ENCODE measurements at places on chromosomes 16 and 17. TPM values are rescaled to one million over a fixed set of nuclear protein-coding genes. Genes with fewer than 3 reads are reported as not detected.

GRCh38 chr16:3141781-3142311 is 7.0 kb downstream of the ZNF213 start:
- H3K27ac ChIP-seq: no peak overlapping the region
- no peak overlapping the region for H3K4me3 ChIP-seq
- no peak for DNase-seq
- H3K27me3 ChIP-seq: no peaks in the 10 kb centered on the region
- no peaks in the 10 kb centered on the region for H3K36me3 ChIP-seq

GRCh38 chr17:882827-883585 is 96.6 kb downstream of the NXN start:
- H3K36me3 ChIP-seq: no peaks in the 10 kb centered on the region
- H3K27me3 ChIP-seq: no peaks in the 10 kb centered on the region
- no peak for DNase-seq
- no peak overlapping the region for H3K4me3 ChIP-seq
- peak overlapping the region; percentile 50 for H3K27ac ChIP-seq
- H3K4me1 ChIP-seq: peaks cover 6% of the 10 kb centered on the region

GRCh38 chr16:63998-64913 is 8.2 kb downstream of the RHBDF1 start:
- H3K36me3 ChIP-seq: peaks cover 21% of the 10 kb centered on the region
- no peak overlapping the region for H3K4me3 ChIP-seq
- peak; percentile 84 for DNase-seq
- H3K27ac ChIP-seq: no peak overlapping the region
- H3K4me1 ChIP-seq: peaks cover 21% of the 10 kb centered on the region
- H3K27me3 ChIP-seq: no peaks in the 10 kb centered on the region

- H3K27me3 ChIP-seq: no peaks in the 10 kb centered on the region
- no peaks in the 10 kb centered on the region for H3K4me1 ChIP-seq
- no peak overlapping the region for H3K4me3 ChIP-seq
- no peak overlapping the region for H3K27ac ChIP-seq
- no peaks in the 10 kb centered on the region for H3K36me3 ChIP-seq
- DNase-seq: no peak
These were observed 313.8 kb downstream of the C16orf95 start for GRCh38 chr16:87003414-87003755.

SYNGR2 gene
- 82.3 TPM for total RNA-seq

GRCh38 chr16:4613636-4614570 is 785 bp downstream of the UBALD1 start:
- H3K36me3 ChIP-seq: peaks cover 3% of the 10 kb centered on the region
- H3K4me3 ChIP-seq: peak overlapping the region; percentile 86
- H3K27me3 ChIP-seq: no peaks in the 10 kb centered on the region
- peaks cover 41% of the 10 kb centered on the region for H3K4me1 ChIP-seq
- peak; percentile 52 for DNase-seq

DNA sequence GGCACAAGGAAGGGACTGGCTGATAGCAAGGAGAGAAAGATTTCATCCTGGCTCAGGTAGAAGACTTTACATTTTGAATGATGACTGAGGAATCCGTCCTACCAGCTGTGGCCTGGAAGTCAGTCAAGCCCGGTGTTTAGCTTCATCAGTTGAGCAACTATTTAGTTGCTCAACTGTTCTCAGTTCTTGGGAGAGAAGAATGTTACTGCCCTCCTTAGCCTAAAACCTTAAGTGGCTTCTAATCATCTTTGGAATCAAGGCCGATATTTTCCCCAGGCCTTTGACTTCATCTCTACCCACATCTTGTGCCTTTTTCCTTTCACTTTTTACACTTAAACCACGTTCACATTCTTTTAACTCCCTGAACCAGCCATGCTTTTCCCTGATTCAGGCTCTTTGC is 17.3 kb upstream of the RBL2 start:
- no peak overlapping the region for H3K27ac ChIP-seq
- H3K36me3 ChIP-seq: no peaks in the 10 kb centered on the region
- H3K27me3 ChIP-seq: no peaks in the 10 kb centered on the region
- DNase-seq: no peak
- H3K4me3 ChIP-seq: no peak overlapping the region
- H3K4me1 ChIP-seq: no peaks in the 10 kb centered on the region

RNF222 gene
- total RNA-seq: not detected
